ENCODE measurements at places on chromosomes 1 and 21.

DNA sequence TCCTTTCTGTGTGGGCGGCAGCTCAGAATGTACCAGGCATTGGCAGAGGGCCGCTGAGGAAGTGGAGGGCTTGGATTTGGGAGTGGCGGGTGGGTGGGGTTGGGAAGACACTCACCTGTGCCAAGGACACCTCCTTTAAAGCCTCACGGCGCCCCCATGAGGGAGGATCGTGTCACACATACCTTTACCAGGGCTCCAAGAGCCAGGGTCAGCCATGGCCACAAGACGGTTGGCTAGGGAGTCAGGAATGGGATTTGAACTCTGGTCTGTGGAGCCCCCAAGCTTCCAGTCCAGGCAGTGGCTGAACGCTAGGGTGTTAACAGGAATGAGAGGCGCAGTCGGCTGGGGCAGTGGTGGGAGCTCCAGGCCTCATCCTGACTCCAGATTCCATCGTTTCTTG lies 4.6 kb downstream of the NBL1 start:
- no peak for DNase-seq

GRCh38 chr1:183694755-183695154 lies 41.6 kb upstream of the APOBEC4 start:
- DNase-seq, result no peak

GRCh38 chr1:201381130-201381529 lies 3.6 kb upstream of the TNNT2 start:
- DNase-seq, result no peak

DNA sequence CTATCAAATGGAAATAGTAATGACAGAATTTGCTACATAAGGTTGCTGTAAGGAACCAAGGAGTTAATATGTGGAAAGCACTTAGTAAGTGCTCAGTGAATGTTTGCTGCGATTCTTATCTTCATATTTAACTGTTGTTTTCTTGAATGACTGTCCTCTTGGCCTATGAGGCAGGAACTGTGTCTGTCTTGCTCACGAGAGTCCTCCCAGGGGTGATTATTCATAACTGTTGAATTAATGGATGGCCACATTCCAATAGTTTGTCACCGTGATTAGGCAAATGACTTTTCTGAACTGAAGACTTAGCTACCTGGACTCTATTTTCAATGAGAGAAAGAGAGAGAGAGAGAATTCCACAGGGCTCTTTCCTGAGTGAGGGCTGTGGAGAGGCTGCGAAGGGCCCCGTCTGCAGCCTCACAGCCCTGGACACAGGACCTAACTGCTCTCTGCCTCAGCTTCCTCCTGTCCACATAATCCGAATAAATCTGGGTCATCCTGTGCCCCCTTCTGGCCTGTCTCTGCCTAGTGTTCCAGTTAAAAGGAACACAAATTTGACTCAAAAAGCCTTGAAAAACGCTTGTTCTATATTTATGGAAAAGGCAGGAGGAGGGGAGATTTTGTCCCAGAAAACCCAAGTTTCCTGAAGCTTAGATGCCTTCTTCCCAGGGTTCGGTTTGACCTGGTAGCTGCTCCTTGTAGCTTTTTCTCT lies 8.5 kb downstream of the EDN2 start:
- DNase-seq, result no peak

GRCh38 chr1:8077120-8077573 lies 51.0 kb upstream of the ERRFI1 start:
- DNase-seq, result no peak

GRCh38 chr1:170168265-170168664 lies 22.5 kb downstream of the NTMT2 start:
- peak; percentile 33 for DNase-seq

Data from fibroblast of skin of left quadriceps (primary cell).